HTR-8/SVneo (cell line): ENCODE measurements at places on chromosomes 16 and 17.

- peak; percentile 53 for DNase-seq
Observed at GRCh38 chr17:37702598-37702997, 42.3 kb downstream of the HNF1B start.

DNA sequence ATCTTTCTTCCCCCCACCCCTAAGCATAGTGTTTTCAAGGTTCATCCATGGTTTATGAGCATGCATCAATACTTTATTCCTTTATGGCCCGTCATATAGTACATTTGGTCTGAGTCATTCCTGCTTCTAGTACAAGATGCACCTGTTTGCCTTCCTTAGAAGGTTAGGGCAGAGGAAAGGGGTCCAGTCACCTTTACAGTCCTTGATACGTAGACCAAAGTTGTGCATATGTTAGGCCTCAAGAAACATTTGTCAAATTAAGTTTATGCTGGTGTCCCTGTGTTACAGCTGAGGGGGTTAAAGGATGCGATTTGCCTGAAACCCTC lies 1.4 kb downstream of the CYB5D2 start:
- DNase-seq: no peak

GRCh38 chr17:44314524-44314868 lies 6.1 kb downstream of the RUNDC3A start:
- no peak for DNase-seq

- DNase-seq: peak; percentile 81
Observed at GRCh38 chr16:66270333-66270927, 96.1 kb upstream of the CDH5 start.

- no peak for DNase-seq
Observed at GRCh38 chr17:40327735-40328385, 18.9 kb downstream of the RARA start.

GRCh38 chr17:45372325-45372869 lies 55.6 kb upstream of the MAP3K14 start:
- no peak for DNase-seq

GRCh38 chr17:75512926-75513640 lies 2.3 kb downstream of the CASKIN2 start:
- DNase-seq: no peak

DNA sequence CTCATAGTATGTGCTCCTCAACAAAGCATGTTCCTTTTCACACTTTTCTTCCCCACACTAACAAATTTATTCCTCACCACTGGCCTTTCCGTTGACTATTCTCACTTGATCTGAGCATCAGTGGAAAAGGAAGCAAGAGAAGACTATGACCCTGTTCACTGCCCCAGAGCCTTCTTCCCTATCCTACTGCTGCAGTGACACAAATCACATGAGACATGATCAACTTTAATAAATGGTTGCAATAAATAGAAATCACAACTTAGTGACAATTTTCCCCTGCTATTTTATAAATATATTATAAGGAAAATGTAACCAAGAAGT lies 438.7 kb upstream of the SOX9 start:
- DNase-seq: no peak

GRCh38 chr16:9695152-9695551 lies 487.1 kb downstream of the GRIN2A start:
- no peak for DNase-seq

GRCh38 chr16:75216576-75216975 lies 2.2 kb upstream of the CTRB1 start:
- no peak for DNase-seq

- peak; percentile 94 for DNase-seq
Observed at GRCh38 chr17:19958023-19958422, 19.6 kb downstream of the AKAP10 start.

DNA sequence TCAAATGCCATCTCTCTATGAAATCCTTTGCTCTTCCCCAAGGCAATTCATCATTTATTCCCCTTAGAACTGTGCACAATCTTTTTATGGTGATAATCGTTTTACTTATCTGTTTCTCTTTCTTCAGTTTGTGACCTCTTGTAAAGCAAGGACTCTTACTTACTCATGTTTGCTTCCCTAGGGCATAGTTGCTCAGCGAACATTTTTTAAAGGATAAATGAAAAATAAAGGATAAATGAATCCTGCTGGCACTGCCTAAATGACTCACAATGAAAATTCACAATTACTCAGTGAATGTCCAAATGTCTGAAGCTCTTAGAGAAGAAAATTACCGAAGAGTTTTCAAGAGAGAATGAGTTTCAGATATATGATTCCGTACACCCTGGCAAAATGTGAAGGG lies 671.7 kb downstream of the CDH11 start:
- no peak for DNase-seq

DNA sequence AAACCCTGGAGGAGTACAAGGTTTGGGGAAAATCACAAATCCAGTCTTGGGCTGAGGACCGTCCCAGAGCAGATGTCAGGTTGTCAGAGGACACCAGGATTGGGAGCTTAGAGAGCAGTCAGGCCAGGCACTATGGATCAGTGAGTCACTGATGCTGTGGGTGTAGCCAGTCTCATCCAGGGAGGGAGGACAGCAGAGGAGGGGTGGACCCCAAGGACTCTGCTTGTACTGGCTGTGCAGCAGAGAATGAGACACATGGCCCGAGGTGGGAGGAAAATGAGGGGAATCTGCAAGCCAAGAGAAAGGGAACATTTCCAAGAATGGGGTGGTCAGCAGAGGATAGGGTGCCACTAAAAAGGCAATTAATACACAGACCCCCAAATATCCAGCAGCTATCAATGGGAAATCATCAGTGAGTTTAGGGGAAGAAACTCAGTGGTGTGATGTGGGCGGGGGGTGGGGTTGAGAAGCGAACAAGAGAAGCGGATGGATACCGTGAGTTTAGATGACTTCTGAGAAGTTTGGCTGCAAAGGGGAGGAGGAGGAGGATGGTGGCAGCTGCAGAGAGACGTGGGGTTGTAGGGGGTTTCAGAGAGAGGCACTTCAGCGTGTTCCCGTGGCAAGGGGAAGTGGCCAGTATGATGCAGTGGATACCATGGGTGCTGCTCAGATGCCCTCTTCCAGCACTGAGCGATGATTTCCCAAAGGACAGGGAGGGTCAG lies 43.9 kb downstream of the ARHGAP27 start:
- no peak for DNase-seq

DNA sequence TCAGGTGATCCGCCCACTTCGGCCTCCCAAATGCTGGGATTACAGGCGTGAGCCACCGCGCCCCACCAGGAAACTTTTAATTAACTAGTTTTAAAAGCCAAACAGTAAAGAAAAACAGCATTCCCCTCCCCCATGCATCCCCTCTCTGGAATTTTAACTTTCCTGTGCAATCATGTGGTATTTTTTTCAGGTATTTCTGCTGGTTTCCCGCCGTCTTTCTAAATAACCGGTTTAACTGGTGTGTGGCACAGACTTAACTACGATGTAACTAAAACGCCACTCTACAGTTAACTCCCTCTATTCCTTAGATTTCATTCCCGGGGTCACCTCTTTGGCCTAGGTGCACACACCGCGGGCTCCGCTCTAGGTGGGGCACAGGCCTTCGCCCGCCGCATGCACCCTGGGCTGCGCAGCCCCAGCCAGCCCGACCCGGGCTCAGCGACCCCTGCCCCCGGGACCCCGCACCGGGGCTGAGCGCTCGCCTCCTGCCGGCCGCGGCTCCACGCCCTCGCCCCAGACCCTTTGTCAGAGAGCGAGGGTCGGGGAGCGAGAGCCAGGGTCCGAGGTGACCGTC lies 15.1 kb upstream of the UTP6 start:
- DNase-seq: no peak

DNA sequence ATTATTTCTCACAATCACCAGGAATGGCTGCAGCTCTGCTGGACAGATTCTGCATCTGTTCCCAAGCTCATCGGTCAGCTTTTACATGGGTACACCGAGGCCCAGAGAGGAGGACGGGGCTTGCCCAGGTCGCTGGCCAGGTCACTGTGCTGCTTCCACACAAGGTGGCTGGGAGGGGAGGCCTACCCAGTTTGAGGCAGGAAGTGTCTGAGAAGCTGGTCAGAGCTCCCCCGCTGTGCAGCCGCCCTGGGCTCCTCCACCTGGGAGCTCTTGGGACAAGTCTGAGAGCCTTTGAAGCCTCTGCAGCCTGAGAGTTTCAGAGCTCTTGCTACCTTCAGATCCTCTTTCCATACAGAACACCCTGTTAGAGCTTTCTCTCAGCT lies 143.3 kb downstream of the CLEC16A start:
- DNase-seq: no peak

DNA sequence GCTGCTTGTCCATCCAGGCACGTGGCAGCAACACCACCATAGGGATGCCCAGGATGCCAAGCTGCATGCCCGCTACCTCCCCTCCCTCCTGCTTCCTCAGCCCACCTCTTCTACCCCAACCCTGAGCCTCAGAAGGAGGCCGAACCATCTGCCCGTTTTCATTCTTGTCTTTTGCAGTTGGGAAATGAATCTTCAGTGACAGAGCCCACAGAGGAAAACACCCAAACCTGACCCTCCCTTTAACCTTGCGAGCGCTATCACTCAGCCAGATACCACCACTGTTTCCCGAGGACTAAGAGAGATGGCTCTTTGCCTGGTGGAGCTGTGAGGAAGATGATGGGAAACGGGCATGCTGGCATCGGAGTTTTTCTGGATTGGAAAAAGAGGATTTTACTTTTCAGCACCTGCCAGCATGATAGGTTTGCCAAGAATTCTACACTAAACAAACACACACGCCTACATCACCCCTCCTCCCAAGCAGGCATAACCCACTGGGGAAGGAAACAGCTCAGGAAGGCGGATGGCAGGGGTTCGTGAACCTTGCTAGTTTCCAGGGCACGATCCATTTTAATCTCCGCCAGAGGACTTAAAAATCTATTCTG lies 457.4 kb downstream of the SLC39A11 start:
- no peak for DNase-seq

GRCh38 chr17:28958820-28959455 lies 7.6 kb upstream of the PHF12 start:
- DNase-seq: no peak

GRCh38 chr16:75527825-75528299 lies 8.0 kb downstream of the CHST5 start:
- DNase-seq: no peak

DNA sequence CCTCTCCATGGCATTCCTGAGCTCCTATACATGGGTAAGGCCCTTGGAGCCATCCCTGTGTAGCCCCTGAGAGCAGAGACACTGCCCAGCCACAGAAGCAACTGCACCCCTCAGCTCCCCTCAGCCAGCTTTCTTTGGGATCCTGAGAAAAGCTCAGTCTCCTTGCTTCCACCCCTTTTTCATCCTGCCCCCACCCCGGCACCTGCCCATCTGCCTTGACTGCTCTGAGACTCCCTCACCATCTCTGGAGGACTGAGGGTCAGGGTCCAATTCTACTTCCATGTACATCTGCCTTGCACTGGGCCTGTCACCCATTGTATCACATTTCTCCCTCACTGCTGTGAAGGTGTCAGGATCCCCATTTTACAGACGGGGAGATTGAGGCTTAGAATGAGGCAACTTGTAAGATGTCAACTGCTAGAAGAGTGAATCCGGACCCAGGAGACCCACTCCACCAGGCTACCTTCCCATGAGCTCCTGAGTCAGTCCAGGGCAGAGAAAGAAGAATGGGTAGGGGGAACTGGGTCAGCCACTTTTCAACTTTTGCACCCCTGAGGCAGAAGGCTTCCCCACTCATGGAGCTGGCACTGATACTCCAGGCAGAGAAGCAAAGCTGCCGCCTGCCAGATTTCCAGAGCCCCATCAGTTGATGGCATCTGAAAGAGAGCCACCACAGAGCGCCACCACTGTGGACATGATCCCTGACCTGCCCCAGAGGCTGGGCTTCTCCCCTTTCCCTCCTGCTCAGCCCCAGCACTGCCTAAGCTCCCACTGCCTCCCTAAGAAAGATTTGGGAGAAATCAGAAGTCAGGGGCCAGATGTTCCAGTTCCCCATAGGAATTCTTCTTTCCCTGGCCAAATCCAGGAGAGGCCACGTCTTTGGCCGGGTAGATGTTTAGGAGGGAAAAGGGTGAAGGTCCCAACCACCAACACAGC lies 135.4 kb downstream of the TMEM132E start:
- DNase-seq: no peak

DNA sequence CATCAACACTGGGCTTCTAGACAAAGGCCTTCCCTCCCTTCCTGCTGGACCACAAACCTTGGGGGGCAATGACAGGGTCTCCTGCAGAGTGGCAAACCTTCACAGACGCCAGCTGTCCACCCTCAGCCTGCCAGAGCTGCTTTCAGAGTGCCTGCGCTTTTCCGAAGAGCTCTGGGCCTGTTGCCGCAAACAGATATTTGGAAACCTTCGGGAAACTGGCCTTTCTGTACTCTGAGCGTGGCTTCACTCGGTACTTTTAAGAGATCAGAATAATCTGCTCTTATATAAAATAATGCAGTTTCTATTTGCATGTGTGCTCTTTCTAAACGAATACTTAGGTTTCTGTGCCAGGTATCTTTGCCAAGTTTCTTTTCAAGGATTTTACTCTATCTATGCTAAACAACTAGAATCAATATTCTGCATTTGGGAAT lies 152.1 kb upstream of the CHMP6 start:
- no peak for DNase-seq

DNA sequence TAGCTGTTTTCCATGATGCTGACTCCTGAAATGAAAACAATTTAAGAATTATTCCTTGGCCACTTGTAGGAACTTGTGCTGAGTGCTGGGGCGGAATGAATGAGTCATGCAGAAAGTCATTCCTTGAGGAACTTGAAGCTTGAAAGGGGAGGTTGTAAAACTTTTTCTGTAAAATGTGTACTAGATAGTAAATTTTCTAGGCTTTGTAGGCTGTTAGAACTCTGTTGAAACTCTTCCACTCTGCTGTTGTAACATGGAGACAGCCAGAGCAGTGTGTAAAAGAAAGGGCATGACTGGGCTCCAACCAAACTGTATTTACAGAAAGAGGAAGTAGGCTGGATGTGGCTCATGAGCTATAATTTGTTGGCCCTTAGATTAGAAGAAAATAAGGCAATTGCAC lies 46.1 kb downstream of the ABCA8 start:
- peak; percentile 53 for DNase-seq

DNA sequence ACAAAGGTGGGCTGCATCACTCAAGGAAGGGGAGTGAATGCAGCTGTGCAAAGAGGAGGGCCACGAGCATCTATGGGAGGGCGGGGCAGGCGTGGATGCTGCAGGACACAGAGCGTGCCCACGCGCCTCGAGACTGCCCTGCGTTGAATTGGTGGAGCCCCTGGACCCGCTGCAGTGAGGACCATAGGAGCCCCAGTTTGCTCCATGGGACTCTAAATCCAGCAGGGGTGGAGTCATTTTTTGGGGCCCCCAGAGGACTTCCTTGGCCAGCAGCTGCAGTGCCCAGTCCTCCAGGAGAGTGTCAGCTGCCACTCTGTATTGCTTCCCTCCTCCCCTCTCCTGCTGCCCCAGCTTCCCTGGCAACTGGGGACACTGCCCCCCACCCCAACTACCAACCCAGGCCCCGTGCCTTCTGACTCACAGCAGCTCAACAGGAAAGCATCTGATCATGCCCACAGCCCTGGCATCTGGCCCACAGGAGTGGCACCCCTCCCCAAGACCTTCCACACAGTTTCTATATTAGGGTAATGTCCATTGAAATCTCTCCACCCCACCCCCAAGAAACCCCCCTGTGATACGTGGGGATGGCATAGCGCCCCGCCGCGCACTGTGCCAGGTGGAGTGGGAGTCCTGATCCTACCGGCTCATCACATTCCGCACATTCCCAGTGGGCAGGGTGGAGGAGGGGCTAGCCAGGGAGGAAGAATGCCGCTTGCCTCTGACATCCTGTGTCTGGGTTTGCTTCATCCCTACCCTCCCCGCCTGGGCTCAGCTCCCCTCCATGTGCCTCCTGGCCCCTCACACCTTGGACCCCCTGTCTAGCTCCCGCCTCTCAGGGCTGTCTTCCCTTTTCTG lies 27.8 kb upstream of the ITGA3 start:
- DNase-seq: peak; percentile 94

- no peak for DNase-seq
Observed at GRCh38 chr17:55266958-55267688, 2.4 kb downstream of the HLF start.
